ENCODE measurements at places on chromosomes 13 and 19. TPM values are rescaled to one million over a fixed set of nuclear protein-coding genes. Genes with fewer than 3 reads are reported as not detected.

DNA sequence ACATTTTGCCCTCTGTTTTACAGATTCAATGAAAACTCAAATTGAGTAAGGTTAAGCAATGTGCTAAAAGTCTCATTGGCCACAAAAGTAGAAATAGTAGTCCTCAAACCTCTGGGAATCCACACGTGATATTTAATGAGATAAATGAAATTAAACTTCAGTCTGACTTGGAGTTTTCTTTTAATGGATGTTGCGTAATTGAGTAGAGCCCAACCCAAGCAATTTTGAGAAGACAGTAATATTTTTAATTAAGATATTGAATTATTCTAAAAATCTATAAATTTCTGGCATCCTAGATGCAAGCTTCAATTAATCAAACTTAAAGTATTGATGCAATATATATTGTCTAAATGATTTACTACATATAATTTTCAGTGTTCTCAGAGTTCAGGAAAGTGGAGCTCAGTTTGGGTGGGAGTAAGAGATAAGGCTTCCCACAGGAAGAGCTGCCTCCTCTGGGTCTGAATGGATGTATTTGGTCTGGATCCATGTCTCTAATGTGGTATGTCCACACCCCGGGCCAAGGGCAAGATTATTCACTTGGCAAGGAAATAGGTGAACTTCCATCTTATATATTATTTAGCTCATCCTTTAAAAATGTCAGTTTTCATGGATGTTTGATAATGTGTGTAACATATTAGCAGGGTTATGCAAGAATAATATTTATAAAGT, 6.9 kb downstream of the MBNL2 start:
- no peak for DNase-seq

- DNase-seq, result peak; percentile 59
Measured at GRCh38 chr19:42386974-42387707, 3.0 kb downstream of the CNFN start.

GRCh38 chr19:4094761-4095487, 28.2 kb upstream of the ZBTB7A start:
- DNase-seq, result no peak

DNA sequence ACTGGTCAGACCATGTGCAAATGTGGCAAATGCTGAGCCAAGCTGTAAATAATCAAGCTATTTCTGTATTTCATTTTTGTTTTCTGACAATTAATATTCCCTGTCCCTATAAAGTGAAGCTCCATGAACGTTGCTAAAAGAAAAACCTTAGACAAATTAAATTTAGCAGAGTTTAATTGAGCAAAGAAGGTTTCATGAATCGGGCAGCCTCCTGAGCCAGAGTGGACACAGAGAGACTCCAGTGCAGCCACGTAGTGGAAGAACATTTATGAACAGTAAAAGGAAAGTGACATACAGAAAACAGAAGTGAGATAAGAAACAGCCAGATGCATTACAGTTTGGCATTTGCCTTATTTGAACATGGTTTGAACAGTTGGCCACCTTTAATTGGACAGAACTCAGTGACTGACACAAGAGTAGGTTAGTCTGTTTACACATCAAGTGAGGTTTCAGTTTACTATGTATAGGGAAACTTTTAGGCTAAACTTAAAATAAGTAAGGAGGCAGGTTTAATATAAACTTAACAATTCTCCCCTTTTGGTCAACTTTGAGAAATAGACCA, 69.7 kb downstream of the UFM1 start:
- DNase-seq, result no peak

GRCh38 chr19:56297010-56297409, 17.6 kb downstream of the ZSCAN5A start:
- no peak for DNase-seq

DNA sequence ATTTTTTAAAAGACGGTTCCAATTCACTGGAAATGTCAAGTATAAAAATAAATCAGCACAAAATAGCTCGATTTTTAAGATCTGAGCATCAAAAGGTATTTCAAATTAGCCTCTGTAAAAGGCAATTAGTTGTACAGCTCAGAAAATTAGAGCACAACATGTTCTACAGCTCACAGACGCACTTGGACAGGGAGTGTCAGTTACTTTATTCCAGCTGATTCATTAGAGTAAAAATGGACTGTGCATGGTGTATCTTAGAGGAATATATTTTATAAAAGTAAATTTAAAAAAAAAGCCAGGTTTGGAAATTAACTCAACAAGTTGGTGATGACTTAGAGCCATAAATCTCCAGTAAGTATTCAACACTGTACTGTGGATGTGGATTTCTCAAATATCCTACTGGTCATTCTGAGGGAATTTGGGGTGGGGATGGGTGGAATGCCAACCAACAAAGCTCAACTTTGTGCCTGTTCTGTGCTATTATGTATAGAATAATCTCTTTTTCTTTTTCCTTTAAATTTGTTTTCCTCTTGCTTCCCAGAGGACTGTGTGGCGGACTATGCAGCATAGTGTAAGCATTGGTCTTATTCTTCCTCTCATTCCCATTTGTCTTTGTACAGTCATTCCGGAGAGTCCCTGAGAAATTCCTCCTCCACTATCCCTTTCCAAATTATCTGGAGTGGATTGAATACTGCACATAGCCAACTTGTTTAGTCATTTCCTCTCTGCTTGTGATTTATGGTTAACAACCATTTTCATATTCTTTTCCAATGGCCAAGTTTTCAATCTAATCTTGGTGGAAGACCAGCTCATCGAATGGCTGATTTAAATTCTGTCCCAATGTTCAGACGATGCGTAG, 169.3 kb downstream of the DCT start:
- DNase-seq, result no peak

DNA sequence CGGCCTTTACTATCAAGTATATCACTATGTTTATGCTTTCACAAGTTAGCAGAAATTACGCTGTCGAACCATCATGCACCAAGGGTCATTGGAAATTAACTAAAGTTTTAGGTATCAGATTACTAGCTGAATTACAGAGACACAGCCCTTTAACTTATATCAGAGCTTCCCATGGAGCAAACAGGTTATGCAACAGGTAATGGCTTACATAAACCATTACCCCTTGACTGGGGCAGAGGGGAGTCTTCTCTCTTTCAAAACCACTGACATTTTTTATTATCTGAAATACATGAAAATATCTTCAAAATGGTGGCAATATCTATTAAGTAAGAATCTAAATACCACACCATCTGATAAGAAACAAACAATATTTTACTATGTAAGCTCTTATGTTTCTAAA, 1692.9 kb upstream of the SLC10A2 start:
- DNase-seq, result no peak

GRCh38 chr13:42814868-42815267, 33.5 kb downstream of the FAM216B start:
- DNase-seq, result no peak

GPR12 gene
- total RNA-seq, result 0.18 TPM

OCEL1 gene
- 25.3 TPM for total RNA-seq

BST2 gene
- total RNA-seq, result 56.9 TPM

ZNF829 gene
- 2.9 TPM for total RNA-seq

MIR17HG gene
- 1.7 TPM for total RNA-seq

LNX2 gene
- total RNA-seq, result 8.3 TPM

Data from left cardiac atrium (tissue), 4 donors.